Ovary (tissue), 10 donors: ENCODE measurements at places on chromosomes 2 and 18. TPM values are rescaled to one million over a fixed set of nuclear protein-coding genes. Genes with fewer than 3 reads are reported as not detected.

GLB1L gene
- 10.5 TPM for total RNA-seq

- no peak for DNase-seq
Measured at GRCh38 chr2:200222791-200223190, 83.7 kb upstream of the SPATS2L start.

DNA sequence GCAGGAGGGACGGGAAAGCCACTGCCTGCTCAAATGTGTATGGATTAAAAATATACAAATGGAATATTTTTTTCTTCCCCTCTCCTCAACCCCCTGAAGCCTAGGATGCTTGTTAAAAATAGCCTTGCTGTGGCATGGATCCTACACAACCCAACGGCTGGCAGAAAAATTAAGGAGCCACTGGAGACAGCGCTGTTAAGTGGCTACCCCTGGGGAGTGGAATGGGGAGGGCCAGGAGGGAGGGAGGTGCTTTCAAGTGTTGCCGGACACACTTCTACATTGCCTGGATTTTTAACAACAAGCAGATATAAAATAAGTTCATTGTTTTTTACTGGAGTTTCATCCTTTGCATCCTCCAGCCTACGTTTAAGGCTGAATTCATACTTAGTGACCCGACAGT, 66.6 kb downstream of the ZBTB7C start:
- no peak for DNase-seq

- no peak for DNase-seq
Measured at GRCh38 chr18:46169464-46169941, 65.3 kb downstream of the HAUS1 start.

- no peak for DNase-seq
Measured at GRCh38 chr2:101985101-101985792, 6.5 kb upstream of the IL1R2 start.

DNA sequence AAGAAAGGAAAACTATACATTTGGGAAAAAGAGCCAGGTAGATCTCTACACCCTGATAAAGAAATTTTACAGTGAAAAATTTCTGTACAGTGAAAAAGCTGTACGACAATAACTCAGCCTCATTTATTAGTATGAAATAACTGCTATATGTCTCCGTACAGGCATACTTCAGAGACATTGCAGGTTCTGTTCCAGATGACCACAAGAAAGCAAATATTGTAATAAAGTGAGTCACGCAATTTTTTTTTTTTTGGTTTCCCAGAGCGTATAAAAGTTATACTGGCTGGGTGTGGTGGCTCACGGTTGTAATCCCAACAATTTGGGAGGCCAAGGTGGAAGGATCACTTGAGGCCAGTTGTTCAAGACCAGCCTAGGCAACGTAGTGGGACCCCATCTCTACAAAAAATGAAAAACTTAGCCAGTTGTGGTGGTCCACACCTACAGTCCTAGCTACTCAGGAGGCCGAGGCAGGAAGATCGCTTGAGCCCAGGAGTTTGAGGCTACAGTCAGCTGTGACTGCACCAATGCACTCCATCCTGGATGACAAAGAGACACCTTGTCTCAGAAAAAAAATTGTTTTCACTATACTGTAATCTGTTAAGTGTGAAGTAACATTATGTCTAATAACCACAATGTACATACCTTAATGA, 28.2 kb upstream of the AMMECR1L start:
- no peak for DNase-seq

GRCh38 chr2:225097035-225097434, 54.8 kb upstream of the DOCK10 start:
- no peak for DNase-seq

DNA sequence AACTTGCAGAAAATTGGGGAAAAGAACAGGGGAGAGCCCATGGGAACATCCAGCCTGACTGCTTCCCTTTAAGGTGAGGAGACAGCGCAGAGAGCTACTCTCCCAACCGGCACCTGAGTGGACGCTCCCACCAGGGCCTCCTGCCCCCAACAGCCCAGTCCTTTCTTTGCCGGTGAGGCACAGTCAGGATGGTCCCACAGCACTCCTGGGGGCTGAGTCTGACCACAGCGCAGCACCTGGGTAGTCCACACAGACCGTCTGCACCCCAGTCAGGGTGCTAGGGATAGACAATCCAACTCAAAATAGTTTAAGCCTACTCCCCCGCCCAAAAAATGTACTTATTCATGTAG, 74.5 kb downstream of the MEX3C start:
- DNase-seq: no peak

- DNase-seq: no peak
Measured at GRCh38 chr2:208565690-208566416, 159.3 kb downstream of the PTH2R start.

GRCh38 chr2:37918742-37919186, 6.3 kb upstream of the RMDN2 start:
- no peak for DNase-seq

DNA sequence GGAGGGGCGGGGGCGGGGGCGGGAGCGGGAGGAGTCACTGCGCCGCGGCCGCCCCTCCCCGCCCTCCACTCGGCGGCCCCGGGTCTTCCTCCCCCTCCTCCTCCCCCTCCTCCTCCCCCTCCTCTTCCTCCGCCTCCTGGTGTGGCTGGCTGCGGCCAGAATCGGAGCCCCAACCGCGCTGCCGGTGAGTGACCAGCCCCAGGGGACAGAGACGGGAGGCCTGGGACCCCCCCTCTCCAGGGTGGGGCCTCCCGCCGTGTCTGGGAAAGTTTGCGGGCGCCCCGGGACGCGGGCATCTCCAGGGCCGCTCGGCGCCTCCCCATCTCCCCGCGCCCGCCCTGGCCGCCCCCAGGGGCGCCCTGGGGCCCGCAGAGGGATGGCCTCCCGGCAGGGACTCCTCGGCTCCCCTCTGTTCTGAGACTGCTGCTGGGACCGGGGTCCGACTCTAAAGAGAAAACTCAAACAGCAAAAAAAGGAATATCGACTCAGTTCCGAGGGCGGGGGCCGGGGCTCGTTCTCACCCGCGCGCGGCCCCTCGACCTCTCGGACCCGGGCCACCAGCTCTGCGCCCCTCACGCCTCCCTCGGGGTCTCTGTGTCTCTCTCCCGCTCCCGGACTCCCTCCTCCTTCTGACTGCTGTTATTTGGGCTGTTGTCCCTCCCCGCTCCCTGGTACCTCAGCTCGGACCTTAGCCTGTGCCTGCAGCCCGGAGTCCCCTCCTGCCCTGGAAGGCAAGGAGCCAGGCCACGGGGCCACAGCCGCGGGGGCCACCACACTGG, at the start of gene STON1:
TSS of gene STON1 (plus strand) at position 122 of the 779 bp plus-strand sequence. CDS start 50,480 bp downstream, outside the sequence.
- DNase-seq: peak; percentile 82

DNA sequence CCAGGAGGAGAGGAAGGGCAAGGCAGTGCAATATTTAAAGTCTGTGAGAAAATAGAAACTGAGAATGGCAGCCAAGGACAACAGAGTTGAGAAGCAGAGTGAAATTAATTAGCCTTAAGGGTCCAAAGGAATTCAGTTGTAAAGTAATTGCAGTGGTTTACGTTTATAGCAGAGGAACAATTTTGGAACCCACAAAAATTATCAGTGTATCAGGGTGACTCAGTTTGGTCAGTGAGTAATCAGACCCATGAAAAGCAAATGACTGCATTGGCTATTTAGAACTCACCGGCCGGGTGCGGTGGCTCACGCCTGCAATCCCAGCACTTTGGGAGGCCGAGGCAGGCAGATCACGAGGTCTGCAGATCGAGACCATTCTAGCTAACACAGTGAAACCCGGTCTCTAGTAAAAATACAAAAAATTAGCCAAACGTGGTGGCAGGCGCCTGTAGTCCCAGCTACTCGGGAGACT, 245.8 kb upstream of the SLC39A10 start:
- DNase-seq: no peak

DNA sequence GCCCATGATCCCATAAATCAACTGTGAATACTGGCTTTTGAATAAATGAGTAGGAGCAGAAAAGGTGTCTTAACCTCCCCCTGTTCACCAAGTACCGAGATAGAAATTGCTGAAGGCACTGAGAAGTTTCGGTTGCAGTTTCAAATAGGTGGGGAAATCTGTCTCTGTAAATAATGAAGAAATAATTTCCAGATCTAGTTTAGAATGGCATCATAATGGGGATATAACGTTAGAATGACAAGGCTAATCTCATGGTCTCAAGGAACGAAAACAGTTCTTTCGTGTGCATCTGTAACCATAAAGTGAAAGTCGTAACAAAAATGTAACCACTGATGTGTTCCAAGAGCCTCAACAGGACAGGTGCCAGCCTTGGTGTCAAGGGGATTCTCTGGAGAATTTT, 49.9 kb upstream of the TMEM18 start:
- no peak for DNase-seq

DNA sequence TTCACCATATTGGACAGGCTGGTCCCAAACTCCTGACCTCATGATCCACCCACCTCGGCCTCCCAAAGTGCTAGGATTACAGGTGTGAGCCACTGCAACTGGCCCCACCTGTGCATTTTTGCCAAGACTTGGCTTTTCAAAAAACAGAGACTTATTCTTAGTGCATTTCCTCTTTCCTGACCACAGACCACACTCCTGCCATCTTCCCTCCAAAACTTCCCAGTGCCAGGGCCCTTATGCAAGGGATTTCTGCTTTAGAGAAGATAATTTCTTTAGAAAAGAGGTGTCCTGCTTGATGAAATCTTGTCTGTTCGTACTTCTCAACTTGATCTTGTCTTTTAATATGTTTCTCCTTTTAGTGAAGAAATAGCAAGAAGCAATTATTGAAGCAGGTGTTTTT, 98.8 kb upstream of the ZNF516 start:
- DNase-seq: no peak

- DNase-seq: no peak
Measured at GRCh38 chr2:29160184-29160583, 45.0 kb downstream of the CLIP4 start.

DNA sequence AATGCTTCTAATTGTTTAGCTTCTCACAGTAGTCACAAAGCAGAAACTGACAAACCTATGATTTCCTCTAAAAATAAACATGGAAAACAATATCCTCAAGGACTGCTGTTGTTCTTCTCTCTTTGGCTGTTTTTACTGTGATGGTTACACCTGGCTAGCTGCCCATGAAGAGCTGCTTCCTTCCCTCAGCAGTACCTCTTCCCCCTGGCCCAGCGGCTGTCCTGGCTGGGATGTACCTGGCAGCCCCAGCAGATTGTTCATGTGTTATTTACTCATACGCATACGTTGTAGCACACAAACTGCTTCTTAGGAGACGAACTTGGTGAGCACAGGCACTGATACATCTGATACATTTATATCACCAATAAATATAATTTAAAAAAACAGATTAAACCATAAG, 27.4 kb downstream of the NEMP2 start:
- no peak for DNase-seq

GPBAR1 gene
- total RNA-seq: 3.8 TPM

PLGLB2 gene
- total RNA-seq: 0.83 TPM

GRCh38 chr2:138504546-138505235, 3.1 kb downstream of the SPOPL start:
- DNase-seq: no peak

TNFAIP6 gene
- not detected for total RNA-seq

SMC6 gene
- total RNA-seq: 11.9 TPM

DNA sequence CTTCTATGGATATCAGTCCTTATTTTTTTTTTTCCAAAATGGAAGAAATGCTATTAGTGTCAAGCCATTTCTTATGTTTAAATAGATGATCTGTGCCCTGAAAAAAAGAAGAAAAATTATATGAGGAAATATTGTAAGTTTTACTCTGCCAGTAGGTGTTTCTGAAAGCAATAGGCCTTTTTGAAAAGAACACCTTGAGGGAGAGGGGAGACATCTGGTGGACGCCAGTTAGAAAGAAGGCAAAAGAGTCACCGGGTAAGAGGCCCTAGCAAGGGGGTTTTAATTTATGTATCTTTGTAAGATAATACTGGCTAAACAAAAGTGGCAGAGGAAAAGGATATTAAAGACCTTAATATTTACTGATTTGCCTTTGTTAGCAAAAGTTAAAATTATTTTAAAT, 56.1 kb downstream of the DYNAP start:
- no peak for DNase-seq

SNTG2 gene
- total RNA-seq: 0.83 TPM

DNA sequence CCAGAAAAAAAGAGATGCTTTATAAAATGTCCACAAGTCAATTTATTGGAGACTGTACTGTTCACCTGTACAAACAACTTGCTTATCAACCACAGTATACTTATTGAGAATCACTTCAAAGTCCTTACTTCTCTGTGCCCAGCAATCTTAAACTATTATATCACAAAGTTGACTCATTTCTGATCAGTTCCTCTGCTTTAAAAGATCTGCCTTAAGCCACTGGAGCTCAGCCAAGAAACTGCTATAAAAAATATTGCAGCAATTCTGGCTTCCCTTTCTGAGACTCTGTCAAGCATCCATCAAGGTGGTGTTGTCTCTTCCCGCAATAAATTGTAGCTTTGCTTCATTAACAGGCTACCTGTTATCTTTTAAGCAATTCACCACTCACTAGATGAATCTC, 375.2 kb upstream of the SPHKAP start:
- DNase-seq: no peak

DNA sequence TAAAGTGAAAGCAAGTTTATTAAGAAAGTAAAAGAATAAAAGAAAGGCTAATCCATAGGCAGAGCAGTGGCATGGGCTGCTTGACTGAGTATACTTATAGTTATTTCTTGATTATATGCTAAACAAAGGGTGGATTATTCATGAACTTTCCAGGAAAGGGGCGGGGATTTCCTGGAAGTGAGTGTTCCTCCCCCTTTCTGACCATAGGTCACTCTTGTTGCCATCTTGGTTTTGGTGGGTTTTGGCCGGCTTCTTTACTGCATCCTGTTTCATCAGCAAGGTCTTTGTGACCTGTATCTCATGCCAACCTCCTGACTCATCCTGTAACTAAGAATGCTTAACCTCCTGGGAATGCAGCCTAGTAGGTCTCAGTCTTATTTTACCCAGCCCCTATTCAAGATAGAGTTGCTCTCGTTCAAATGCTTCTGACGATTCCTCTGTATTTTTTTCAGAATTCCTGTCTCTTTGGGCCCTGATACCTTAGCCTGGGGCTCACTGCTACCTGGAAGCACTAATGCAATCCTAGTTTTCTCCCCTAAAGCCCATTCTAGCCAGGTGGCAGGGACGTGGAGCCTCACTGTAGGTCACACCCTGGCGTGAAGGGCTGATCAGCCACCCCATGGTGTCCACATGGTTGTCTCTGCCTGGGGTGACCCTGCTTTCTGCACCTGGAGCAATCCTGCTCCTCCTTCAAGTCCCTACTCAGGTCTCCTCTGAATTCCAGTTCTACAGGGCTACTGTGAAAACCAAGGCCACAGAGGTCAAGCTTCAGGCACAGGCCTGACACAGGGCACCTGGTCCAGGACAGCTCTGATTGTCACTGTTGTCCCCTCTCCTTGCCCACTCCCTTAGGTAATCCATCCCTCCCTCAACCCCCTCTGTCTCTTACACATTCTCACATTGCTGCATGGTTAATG, 6.0 kb upstream of the SLC35F6 start:
- peak; percentile 76 for DNase-seq

HS1BP3 gene
- total RNA-seq: 23.6 TPM

GRCh38 chr18:65439188-65439587, 311.6 kb upstream of the CDH7 start:
- DNase-seq: no peak

- no peak for DNase-seq
Measured at GRCh38 chr2:133532919-133533318, 35.3 kb downstream of the NCKAP5 start.

IL36B gene
- total RNA-seq: not detected

- no peak for DNase-seq
Measured at GRCh38 chr18:10121786-10122515, 208.1 kb downstream of the VAPA start.

- no peak for DNase-seq
Measured at GRCh38 chr2:55416786-55417568, 2.7 kb downstream of the CCDC88A start.
